ENCODE measurements at places on chromosomes 12 and 14.

GRCh38 chr12:107474639-107475539 lies 210.7 kb upstream of the PWP1 start:
- no peak for DNase-seq

- no peak for DNase-seq
Measured at GRCh38 chr14:105530285-105531087, 4.1 kb downstream of the TMEM121 start.

GRCh38 chr12:7787574-7788293 lies 1.5 kb upstream of the NANOG start:
- DNase-seq: no peak

GRCh38 chr12:6961278-6961694 lies 9.2 kb downstream of the PHB2 start:
- peak; percentile 75 for DNase-seq

DNA sequence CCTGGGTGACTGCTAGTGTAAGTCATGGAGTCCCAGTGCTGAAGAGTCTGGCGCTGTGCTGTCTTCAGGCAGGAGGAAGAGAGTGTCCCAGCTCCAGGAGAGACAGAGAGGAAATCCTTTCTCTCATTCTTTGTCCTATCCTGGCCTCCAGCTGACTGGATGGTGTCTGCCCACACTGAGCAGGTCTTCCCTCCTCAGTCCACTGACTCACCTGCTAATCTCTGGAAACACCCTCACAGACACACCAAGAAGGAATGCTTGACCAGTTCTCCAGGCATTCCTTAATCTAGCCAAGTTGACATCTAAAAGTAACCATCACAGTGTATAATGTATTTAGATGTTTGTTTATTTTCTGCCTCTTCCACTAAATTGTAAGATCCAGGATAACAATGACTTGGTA lies 53.9 kb downstream of the EMP1 start:
- DNase-seq: no peak

GRCh38 chr14:99065551-99065950 lies 206.4 kb downstream of the BCL11B start:
- DNase-seq: no peak

DNA sequence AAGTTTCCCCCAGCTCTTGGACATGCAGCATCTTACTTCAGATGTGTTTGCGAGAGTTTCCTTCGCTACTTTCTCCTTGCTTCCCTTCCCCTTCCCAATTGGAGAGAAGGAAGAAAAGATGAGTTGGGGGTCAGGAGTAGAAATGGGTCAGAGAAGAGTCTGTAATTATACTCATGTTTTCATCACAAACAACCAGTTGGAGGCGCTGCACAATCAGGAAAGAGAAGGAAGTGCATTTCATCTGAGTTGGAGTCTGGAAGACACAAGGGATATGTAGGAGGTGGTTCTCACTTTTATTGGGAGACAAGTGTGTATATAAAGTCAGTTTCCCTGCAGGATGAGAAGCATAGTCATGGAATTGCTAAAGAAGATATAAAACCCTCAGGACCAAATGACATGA lies 31.3 kb upstream of the VSX2 start:
- DNase-seq: no peak

GRCh38 chr14:77709412-77709811 lies 1.5 kb downstream of the SLIRP start:
- no peak for DNase-seq

DNA sequence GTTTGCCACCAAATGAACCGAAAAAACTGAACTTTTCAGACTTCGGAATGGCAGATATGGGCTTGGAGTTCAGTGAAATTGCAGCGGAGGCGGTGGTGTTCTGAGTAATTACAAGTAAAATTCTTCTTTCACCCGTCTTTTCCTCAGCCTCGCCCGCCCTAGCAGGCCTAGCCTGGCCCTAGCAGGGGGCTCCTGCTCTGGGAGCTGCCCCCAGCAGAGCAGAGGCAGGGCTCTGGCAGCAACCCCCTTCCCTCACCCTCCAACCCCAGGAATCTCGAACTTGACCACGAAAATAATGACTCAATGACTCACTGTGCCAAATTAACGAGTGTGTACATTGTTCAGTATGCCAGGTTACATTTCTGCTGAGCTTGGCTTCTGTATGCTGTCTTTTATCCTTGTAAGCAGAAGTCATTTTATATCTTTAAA lies 1.1 kb downstream of the PAPLN start:
- no peak for DNase-seq

Data from GF-D8 (cell line).